ENCODE measurements at places on chromosomes 2 and 18. TPM values are rescaled to one million over a fixed set of nuclear protein-coding genes. Genes with fewer than 3 reads are reported as not detected.
A peak's percentile ranks its signal among the peaks of the same experiment; 100 is the strongest.

DNA sequence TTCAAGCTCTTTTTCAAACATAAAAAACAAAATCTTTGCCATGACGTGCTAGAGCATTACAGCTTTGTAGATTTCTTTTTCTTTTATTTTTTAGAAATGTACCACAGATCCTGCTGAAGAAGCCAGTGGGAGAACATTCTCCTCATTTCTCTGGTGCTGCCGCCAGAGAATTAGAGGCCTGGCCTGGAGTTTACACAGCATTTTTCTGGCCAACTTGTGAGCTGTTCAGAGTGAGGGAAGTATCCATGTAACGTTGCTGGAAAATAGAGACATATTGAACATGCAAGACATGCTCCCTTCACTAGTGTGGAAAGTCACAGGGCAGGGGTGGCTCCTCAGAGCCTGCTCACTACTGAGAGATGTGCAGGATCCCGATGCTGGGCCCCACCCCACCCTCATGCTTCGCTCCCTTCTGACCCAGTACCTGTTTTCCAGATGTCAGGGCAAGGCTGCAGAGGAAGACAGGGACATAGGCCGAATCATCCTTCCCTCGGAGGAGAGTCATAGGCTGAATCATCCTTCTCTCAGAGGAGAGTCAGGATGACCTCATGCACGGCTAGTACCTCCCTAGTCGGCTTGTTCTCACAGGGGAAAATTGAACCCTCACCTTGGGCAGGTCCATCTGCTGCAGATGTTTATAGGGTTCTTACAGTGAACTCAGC is 298.5 kb downstream of the INSIG2 start:
- no peaks in the 10 kb centered on the region for H3K4me1 ChIP-seq
- H3K4me3 ChIP-seq, result no peak overlapping the region
- peaks cover 3% of the 10 kb centered on the region for H3K27me3 ChIP-seq
- H3K36me3 ChIP-seq, result no peaks in the 10 kb centered on the region

- peaks cover 6% of the 10 kb centered on the region for H3K4me1 ChIP-seq
- H3K27me3 ChIP-seq, result no peaks in the 10 kb centered on the region
- H3K36me3 ChIP-seq, result no peaks in the 10 kb centered on the region
- no peak overlapping the region for H3K27ac ChIP-seq
- DNase-seq, result peak; percentile 61
Measured at GRCh38 chr18:11840493-11840892, 10.7 kb upstream of the CHMP1B start.

The RAB6C gene
- 0.07 TPM for polyA plus RNA-seq

The NT5DC4 gene
- polyA plus RNA-seq, result 0.86 TPM

- no peak overlapping the region for H3K27ac ChIP-seq
- H3K27me3 ChIP-seq, result no peaks in the 10 kb centered on the region
- H3K4me3 ChIP-seq, result no peak overlapping the region
Measured at GRCh38 chr18:24013051-24013450, 1.5 kb upstream of the TTC39C start.

- no peak overlapping the region for H3K4me3 ChIP-seq
- no peaks in the 10 kb centered on the region for H3K36me3 ChIP-seq
- H3K27ac ChIP-seq, result no peak overlapping the region
- H3K4me1 ChIP-seq, result no peaks in the 10 kb centered on the region
- H3K27me3 ChIP-seq, result no peaks in the 10 kb centered on the region
- no peak for DNase-seq
Measured at GRCh38 chr2:199590321-199591203, 132.8 kb upstream of the SATB2 start.

- no peak overlapping the region for H3K27ac ChIP-seq
- H3K36me3 ChIP-seq, result no peaks in the 10 kb centered on the region
- DNase-seq, result no peak
- no peaks in the 10 kb centered on the region for H3K4me1 ChIP-seq
- H3K27me3 ChIP-seq, result no peaks in the 10 kb centered on the region
Measured at GRCh38 chr18:31619291-31619690, 27.6 kb downstream of the TTR start.

DNA sequence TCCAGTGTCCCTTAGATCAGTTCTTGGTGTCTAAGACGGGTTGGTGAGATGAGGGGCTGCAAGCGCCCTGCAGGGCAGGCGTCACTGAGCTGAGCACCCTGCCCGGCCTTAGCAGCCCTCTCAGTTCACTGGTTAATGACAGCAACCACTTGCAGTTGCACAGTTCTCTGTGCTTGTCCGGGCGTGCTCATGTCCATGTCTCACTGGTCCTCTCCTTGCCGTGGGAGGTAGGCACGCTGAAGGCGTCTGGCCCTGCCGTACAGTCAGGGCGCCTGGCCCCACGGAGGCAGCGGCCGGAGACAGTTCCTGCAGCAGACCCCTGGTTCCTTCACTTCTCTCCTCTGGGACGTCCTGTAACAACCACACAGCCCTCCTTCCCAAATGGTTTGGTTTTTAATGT is 75.3 kb downstream of the ARHGEF4 start:
- no peak overlapping the region for H3K27ac ChIP-seq
- peaks cover 13% of the 10 kb centered on the region for H3K27me3 ChIP-seq
- no peak for DNase-seq
- no peak overlapping the region for H3K4me3 ChIP-seq
- H3K4me1 ChIP-seq, result no peaks in the 10 kb centered on the region

The NDUFAF7 gene
- 15.7 TPM for polyA plus RNA-seq

The CRYGD gene
- 0.15 TPM for polyA plus RNA-seq

DNA sequence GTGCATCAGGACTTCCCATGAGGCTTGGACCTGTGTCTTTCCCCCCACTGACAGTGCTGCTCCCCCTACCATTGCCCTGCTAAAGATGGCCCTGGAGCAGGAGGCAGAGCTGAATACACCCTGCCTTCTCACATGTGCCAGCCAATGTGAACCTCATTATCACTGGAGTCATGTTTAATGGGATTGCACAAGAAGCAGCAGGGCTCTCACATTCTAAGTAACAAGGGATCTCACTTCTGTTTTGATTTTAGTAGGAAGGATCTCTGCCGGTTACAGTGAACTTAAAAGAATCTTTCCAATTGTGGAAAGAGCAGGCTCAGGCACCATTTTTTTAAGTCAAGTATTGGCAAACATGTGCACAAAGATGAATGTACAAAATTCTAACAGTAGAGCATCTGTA is 322.1 kb upstream of the MEX3C start:
- no peak overlapping the region for H3K27ac ChIP-seq
- no peak overlapping the region for H3K4me3 ChIP-seq
- H3K36me3 ChIP-seq, result no peaks in the 10 kb centered on the region
- no peak for DNase-seq
- H3K4me1 ChIP-seq, result no peaks in the 10 kb centered on the region

- H3K4me3 ChIP-seq, result no peak overlapping the region
- H3K27me3 ChIP-seq, result no peaks in the 10 kb centered on the region
- no peak for DNase-seq
Measured at GRCh38 chr2:166625670-166626069, 131.6 kb upstream of the SCN7A start.

- H3K27ac ChIP-seq, result no peak overlapping the region
- no peaks in the 10 kb centered on the region for H3K4me1 ChIP-seq
- no peak overlapping the region for H3K4me3 ChIP-seq
- DNase-seq, result no peak
Measured at GRCh38 chr2:195610717-195611116, 46.3 kb upstream of the SLC39A10 start.

The UPP2 gene
- polyA plus RNA-seq, result 0.19 TPM

DNA sequence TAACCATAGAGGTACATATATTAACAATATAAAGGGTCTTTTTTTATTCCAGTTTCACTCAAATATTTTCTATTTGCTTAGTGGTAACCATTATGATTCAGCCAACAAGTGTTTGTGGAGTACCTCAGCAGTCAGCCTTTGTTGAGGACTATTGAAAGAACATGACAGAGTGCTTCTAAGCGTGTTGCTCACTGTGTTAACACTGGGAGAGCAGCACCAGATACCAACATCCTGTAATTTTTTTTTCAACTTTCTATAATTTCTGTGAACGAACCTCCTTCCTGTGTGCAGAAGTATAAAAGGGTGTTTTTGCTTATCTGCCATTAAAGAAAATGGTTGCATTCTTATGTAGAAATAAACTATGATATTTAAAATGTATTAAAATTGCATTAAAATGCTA is 239.0 kb downstream of the PHLPP1 start:
- DNase-seq, result no peak
- H3K4me3 ChIP-seq, result no peak overlapping the region
- H3K4me1 ChIP-seq, result no peaks in the 10 kb centered on the region
- no peaks in the 10 kb centered on the region for H3K36me3 ChIP-seq
- no peaks in the 10 kb centered on the region for H3K27me3 ChIP-seq
- no peak overlapping the region for H3K27ac ChIP-seq

DNA sequence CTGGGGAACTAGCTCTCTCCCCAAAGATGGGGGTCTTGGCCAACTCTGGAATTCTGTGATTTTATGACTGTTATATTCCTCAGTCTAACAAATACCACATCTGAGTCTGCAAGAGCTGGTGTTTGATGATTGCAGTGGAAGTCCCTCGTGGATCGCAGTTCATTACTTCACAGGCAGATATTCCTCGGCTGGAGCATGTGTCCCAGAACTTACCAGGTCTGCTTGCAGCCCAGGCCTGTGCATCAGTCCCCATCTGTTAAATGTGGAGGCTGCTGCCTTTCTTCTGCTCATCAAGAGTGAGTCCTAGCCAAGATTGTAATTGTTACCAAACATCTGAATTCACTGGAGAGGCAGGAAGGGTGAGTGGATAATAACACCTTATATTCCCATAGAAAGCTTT is 55.5 kb downstream of the PRKCE start:
- DNase-seq, result no peak
- no peak overlapping the region for H3K27ac ChIP-seq
- peaks cover 17% of the 10 kb centered on the region for H3K36me3 ChIP-seq
- H3K4me1 ChIP-seq, result no peaks in the 10 kb centered on the region
- no peak overlapping the region for H3K4me3 ChIP-seq
- no peaks in the 10 kb centered on the region for H3K27me3 ChIP-seq

- no peaks in the 10 kb centered on the region for H3K27me3 ChIP-seq
- no peaks in the 10 kb centered on the region for H3K36me3 ChIP-seq
- H3K4me3 ChIP-seq, result no peak overlapping the region
- DNase-seq, result peak; percentile 3
- no peak overlapping the region for H3K27ac ChIP-seq
Measured at GRCh38 chr2:199692489-199692888, 158.5 kb downstream of the FTCDNL1 start.

DNA sequence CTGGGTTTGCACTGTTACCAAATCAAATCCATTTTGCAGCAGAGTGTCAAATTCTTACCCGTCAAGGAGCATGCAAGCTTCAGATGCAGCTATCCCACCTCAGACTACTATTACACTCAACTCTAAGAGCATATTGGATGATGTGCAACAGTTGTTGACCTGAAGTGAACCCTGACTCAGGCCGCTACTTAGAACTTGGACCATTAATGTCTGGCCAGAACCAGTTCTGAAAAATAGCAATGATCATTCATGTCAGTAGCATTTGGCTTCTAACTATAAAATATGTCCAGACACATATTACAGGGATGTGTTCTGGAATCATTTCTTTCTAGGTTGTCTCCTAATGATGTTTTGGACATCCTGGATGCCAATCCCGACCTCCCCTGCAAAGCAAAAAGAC is 135.5 kb upstream of the PKDCC start:
- H3K27me3 ChIP-seq, result no peaks in the 10 kb centered on the region
- H3K27ac ChIP-seq, result no peak overlapping the region
- H3K36me3 ChIP-seq, result no peaks in the 10 kb centered on the region
- no peak for DNase-seq
- peaks cover 32% of the 10 kb centered on the region for H3K4me1 ChIP-seq

DNA sequence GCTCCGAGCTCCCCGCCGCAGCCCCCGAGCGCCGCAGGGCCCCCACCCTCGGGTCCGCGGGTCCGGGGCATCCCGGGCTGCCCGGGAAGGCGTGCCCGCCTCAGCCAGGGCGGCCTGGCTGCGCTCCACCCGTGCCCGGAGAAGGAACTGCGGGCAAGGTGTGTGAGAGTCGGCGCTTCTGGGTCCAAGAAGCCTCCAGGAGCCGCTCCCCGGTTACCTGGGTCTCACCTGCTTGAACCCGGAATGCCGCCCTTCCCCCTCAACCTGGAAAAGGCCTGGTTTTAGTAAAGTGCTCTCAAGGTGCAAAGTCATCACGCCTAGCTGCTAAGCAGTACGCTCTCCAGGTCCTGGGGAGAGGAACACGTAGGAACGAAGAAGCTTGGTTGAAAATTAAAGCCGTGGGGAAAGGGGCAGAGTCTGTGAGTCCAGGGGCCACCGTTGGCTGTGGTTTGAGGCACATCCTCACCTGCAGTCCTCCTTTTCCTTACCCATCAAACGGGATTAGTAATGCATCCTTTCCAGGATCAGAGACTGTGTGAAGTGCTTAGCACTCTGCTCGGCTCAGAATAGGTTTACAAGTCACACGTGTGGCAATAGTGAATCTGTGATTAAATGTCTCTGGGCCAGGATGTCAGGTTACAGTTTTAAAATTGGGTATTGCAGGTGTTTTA is 1.2 kb downstream of the ASAP2 start:
- H3K27me3 ChIP-seq, result no peaks in the 10 kb centered on the region
- peak overlapping the region; percentile 97 for H3K27ac ChIP-seq
- peaks cover 9% of the 10 kb centered on the region for H3K4me1 ChIP-seq
- H3K4me3 ChIP-seq, result peak overlapping the region; percentile 70
- peak; percentile 73 for DNase-seq

Measured in small intestine (tissue), 16 donors.